ENCODE measurements at places on chromosomes 16 and 17. TPM values are rescaled to one million over a fixed set of nuclear protein-coding genes. Genes with fewer than 3 reads are reported as not detected.

- DNase-seq = peak; percentile 38
Measured at GRCh38 chr16:63403792-63404191, 1367.6 kb upstream of the CDH8 start.

- no peak for DNase-seq
Measured at GRCh38 chr17:51443646-51444045, 183.3 kb downstream of the UTP18 start.

The MYH8 gene
- total RNA-seq = not detected

DNA sequence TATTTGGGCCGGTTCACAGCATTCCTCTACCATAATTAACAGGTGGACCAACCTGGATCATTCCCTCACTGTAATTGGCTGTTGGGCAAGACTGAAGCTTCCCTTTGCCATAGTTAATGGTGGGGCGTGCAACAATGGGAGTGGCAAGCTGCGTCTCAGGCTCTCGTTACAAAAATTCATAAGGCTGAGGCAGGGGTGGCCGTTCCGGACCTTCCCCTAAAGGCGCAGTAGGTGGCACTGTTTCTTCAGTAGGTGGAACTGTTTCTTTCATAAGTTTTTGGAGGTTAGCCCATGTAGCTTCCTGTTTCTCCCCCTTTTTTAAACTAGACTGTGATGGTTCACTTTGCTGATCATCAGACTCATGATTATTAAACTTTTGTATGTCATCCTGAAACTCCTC lies 17.0 kb upstream of the TMC5 start:
- DNase-seq = no peak

DNA sequence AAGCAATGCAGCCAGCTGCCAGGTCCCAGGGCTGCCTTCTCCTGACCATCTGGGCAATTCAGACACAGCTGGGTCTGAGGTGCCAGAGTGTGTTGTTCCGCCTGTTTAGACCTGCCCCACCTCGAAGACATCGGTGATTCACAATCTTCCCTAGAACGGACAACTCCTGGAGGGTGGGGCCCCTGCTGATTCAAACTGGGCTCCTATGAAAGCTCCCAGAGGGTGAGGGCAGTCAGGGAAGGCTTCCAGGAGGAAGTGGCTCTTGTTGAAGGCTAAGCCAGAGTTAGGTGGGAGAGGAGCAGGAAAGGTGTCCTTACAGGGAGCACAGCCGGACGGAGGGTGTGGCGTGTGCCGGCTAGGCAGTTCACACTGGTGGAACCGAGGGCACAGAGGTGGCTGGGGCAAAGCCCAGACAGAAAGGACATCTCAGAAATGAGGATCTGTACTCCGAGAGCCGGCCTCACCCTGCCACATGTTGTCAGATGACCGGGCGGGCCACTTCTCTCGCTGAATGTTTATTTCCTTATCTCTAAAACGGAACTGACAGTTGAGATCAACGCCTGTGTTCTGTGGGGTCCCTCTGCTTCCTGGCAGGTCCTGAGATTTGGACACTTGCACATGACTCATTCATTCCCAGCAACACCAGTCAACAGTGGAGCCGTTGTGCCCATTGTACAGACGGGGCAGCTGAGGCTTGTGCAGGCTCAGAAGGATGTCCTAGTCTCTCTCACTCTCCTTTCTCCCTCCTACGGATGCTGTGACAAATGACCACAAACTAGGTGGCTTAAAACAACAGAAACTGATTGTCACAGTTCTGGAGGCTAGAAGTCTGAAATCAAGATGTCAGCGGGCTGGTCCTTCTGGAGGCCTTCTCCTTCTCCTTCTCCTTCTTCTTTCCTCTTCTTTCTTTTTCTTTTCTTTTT lies 26.9 kb upstream of the LITAF start:
- no peak for DNase-seq

The CRISPLD2 gene
- total RNA-seq = 108 TPM

DNA sequence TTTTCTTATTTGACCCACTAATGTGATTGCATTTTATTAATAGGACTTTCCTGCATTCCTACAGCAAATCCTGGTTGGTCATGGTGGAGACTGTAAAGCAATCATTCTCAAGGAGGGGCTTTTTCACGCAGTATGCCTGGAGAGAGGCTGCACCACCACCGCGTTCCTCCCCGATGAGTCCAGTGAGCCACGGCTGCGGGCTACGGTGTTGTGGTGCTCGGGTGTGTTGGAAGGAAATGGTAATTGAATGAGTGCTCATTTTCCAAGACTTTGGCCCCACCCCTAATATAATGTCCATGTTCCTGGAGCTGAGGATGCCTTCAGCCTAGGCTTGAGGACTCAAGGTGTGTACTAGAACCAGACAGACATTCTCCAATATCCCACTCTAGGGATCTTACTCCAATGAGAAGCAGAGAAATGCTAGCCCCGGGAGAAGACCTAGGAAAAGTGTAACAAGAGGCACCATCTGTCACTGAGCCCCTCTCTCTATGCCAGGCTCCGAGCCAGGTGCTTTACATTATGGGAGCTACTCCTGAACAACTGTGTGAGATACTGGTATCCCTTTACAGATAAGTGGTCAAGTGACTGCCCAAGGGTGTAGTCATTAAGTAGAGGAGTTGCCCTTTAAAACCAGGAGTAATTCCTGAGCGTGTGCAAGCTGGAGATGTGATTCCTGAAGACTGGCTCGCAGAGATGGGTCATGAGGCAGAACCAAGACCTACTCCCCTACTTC lies 39.4 kb downstream of the HEATR6 start:
- DNase-seq = no peak

The ADAMTS18 gene
- 5.8 TPM for total RNA-seq

The CDR2L gene
- total RNA-seq = 23.6 TPM

DNA sequence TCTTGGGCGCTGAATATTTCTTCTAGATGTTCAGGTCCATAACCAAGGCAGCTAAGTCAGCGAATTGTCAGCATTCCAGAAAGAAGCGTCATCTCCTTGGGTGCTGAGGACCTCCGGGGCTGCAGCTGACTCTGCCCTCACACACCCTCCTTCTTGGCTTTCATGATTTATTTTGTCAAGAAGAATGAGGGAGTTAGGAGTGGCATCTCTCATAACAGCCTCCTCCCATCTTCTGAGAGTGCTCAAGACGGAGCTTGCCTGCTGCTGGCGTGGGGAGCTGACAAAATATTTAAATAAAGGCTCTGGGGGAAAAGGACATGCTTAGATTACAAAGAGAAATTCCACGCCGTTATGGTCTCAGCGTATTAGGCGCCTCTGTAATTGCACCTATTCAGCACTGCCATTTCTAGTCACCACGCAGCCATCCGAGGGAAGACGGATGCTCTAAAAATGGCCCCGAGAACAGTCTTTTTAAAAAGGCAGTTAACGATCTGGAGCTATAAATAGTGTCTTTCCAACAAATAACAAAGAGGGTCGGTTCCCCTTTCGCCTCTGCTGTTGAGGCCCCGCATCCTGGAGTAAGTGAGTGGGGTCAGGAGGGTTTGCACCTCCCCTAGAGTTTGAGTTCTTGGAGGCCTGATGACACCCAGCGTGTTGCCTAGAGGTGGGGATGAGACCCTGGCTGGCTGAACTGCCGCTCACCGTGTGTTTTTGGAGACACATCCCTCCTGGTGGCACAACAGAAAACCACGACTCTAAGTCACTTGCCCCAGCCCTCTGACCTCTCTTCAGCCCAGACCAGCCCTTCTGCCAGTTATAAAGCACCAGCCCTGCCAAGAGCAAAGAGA lies 187.0 kb downstream of the CCDC182 start:
- no peak for DNase-seq

DNA sequence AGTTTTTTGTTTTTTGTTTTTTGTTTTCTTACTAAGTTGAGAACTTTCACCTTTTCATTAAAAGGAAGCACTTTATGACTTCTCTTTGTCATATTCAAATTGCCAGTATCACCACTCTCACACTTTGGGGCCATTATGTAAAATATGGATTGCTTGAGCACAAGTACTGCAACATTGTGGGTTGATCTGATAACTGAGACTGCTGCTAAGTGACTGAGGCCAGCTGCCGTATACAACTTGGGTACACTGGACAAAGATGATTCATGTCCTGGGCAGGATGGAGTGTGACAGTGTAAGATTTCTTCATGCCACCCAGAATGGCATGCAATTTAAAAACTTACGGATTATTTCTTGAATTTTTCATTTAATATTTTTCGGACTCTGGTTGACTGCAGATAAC lies 7.8 kb downstream of the TTC19 start:
- no peak for DNase-seq

DNA sequence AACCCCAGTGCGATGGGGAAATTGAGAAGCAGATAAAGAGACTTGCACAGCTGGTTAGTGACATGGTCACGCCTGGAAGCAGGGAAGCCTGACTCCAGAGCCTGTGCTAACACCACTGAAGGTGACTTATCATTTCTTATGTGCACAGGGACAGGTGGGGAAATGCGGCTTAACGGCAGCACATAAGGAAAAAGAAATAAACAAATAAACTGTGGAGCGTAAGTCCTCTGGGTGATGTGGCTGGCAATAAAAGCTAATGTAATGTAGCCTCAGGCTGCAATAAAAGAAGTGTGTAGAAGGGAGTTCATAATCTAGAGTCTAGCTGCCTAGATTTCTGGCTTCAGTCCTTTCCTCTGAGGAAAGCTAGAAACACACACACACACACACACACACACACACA lies 10.6 kb downstream of the CDH11 start:
- DNase-seq = no peak

DNA sequence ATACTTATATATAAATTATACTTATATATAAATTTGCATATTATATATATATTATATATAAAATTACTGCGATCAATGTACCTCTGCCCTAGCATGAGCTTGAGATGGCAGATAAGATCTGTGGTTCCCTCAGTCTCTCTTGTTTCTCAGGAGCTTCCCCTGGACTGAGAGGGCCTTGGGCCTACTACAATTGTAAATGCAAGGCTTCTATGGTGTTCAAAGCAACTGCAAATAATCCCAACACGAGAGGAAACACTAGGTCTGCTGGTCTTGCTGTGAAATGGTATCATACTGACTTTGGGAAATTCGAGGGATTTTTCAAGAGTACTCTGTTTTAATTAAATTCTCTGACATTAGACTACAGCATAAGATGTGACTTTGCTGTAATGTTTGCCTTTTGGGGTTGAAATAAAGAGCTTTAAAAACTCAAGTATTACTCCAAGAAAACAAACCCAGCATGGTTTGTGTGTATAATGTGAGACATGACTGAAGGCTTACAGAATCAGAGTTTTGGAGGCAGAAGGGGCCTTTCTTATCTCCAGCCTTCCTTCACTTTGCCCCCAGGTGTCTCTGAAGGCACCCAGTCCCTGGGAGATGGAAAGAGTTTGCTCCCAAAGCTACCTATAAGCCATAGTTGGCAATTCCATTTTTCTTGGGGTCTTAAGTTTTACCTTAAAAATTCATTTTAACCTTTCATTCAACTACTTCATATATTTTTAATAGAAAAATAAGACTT lies 24.2 kb downstream of the ACSM1 start:
- DNase-seq = no peak

- no peak for DNase-seq
Measured at GRCh38 chr16:64398793-64399192, 723.1 kb downstream of the CDH11 start.

The CDH1 gene
- total RNA-seq = 1.0 TPM

DNA sequence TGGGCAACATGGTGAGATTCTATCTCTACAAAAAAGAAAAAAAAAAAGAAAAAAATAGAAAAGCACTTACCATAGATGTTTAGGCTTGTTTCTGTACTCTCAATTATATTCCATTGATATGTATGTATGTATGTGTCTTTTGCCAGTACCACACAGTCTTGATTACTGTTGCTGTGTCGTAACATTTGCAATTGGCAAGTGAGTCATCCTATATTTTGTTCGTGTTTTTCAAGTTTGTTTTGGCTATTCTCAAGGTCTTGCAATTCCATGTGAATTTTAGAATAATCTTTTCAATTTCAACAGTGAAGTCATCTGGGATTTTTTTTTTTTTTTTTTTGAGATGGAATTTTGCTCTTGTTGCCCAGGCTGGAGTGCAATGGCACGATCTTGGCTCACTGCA lies 19.3 kb downstream of the SPECC1 start:
- no peak for DNase-seq

The PYCARD gene
- 23.9 TPM for total RNA-seq

The ELMO3 gene
- 3.4 TPM for total RNA-seq

The ASIC2 gene
- 0.10 TPM for total RNA-seq

DNA sequence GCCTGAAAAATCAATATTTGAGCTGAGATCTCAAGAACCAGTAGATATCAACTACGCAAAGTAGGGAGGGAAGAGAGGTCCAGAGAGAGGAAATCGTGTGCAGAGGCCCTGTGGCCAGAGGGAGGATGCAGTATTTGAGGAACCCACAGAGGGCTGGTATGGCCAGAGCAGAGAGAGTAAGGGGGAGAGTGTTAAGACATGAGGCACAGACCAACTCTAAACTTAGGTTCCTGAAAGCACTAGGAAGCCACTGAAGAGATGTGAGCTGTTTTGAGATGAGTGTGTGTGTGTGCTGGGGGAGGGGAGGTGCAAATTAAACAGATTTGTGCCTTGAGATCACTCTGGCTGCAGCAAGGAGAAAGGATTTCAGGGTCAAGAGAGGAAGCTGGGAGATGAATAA lies 10.9 kb downstream of the SLC13A2 start:
- DNase-seq = peak; percentile 12

GRCh38 chr17:37465069-37465616 lies 24.5 kb upstream of the DUSP14 start:
- DNase-seq = no peak

The SLC38A8 gene
- total RNA-seq = not detected

DNA sequence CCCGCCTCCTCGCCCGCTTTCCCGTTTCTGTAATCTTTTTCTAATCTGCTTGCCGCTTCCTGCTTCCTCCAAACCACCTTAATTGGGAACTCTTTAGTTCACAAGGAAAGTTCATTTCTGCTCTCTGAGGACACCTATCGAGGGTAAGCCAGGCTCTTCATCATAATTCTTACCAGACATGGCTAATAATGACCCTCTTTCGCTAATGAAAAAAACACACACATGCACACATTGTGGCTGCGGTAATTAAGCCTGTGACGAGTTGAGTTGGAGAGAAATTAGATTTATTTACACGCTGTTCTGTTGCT lies 100.6 kb downstream of the ZNF423 start:
- DNase-seq = no peak

DNA sequence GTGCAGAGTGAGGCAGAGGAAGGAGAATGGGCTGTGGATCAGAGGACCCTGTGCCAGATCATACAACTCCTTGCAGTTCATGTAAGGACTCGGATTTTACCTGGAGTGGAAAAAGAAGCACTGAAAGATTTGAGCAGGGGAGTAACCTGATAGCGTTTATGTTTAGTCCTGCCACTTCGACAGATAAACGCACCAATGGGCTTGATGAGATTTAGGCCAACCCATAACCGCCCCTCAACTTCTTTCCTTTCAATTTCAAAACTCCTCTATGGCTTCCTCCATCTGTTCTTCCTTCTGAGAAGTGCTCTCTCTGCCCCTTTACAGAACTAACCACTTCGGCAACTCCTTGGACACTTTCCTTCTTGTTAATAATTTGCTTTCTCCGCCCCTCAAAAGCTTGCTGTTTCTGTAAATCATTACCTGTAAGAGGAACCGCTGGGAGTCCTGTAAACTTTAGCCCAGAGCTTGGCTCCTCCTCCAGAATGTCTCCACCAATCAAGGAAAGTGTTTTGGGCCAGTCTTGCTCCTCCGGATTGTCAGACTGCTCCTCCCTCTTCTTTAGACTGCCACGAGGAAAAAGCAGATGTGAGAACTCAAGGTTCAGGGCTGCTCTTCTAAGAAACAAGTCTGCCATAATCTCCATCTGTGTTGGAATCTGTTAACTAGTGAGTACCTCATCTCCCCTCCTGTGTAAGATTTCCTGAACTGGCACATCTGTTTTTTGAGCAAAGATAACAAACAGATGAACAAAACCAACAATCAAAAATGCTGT lies at the start of gene ACSM3:
Gene ACSM3 (plus strand): TSS at position 554 of the 772 bp plus-strand sequence. CDS start 6,021 bp downstream, outside the sequence.
- no peak for DNase-seq

GRCh38 chr17:81339534-81340296 lies 44.6 kb upstream of the SLC38A10 start:
- no peak for DNase-seq

- no peak for DNase-seq
Measured at GRCh38 chr17:35185849-35186248, 8.3 kb downstream of the SLC35G3 start.

The SCARF1 gene
- 13.8 TPM for total RNA-seq
